HCT116 (cell line): ENCODE measurements at places on chromosomes 11 and 22. TPM values are rescaled to one million over a fixed set of nuclear protein-coding genes. Genes with fewer than 3 reads are reported as not detected.

GRCh38 chr11:11279956-11280689, 72.9 kb downstream of the CSNK2A3 start:
- no peak for DNase-seq
- H3K36me3 ChIP-seq = no peaks in the 10 kb centered on the region
- H3K4me1 ChIP-seq = no peaks in the 10 kb centered on the region
- no peaks in the 10 kb centered on the region for H3K27me3 ChIP-seq
- no peak overlapping the region for H3K4me3 ChIP-seq

DNA sequence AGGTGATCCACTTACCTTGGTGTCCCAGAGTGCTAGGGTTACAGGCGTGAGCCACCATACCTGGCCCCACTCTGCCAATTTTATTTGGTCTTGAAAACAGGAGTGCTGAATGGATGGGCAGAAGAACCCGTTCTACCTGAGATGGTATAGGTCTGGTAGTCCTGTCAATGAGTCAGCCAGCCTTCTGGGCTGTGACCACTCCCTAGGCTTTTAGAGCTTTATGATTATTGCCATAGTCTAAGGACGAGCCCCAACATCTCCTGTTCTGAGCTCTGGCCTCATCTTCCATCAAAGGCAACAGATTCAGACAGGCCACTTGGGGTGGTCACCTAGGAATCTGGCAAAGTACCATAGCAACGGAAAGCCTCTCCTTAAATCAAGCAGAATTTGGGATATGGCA, 11.5 kb downstream of the ZDHHC5 start:
- peaks cover 37% of the 10 kb centered on the region for H3K36me3 ChIP-seq
- H3K4me3 ChIP-seq = no peak overlapping the region
- H3K27me3 ChIP-seq = no peaks in the 10 kb centered on the region

USH1C gene
- 13.4 TPM for total RNA-seq

GRCh38 chr11:61413496-61413895, 16.3 kb downstream of the CPSF7 start:
- no peak overlapping the region for H3K4me3 ChIP-seq
- no peaks in the 10 kb centered on the region for H3K4me1 ChIP-seq
- no peaks in the 10 kb centered on the region for H3K27me3 ChIP-seq
- DNase-seq = no peak
- peaks cover 72% of the 10 kb centered on the region for H3K36me3 ChIP-seq

GRCh38 chr22:27685515-27685914, 116.0 kb downstream of the MN1 start:
- no peak overlapping the region for H3K4me3 ChIP-seq
- no peaks in the 10 kb centered on the region for H3K36me3 ChIP-seq
- no peak overlapping the region for H3K27ac ChIP-seq
- peaks cover 17% of the 10 kb centered on the region for H3K4me1 ChIP-seq
- DNase-seq = no peak

B3GAT1 gene
- not detected for total RNA-seq

NXPE2 gene
- not detected for total RNA-seq

GRCh38 chr11:126393143-126393542, 37.7 kb downstream of the ST3GAL4 start:
- H3K36me3 ChIP-seq = no peaks in the 10 kb centered on the region
- DNase-seq = no peak
- H3K27me3 ChIP-seq = no peaks in the 10 kb centered on the region
- no peaks in the 10 kb centered on the region for H3K4me1 ChIP-seq

DNA sequence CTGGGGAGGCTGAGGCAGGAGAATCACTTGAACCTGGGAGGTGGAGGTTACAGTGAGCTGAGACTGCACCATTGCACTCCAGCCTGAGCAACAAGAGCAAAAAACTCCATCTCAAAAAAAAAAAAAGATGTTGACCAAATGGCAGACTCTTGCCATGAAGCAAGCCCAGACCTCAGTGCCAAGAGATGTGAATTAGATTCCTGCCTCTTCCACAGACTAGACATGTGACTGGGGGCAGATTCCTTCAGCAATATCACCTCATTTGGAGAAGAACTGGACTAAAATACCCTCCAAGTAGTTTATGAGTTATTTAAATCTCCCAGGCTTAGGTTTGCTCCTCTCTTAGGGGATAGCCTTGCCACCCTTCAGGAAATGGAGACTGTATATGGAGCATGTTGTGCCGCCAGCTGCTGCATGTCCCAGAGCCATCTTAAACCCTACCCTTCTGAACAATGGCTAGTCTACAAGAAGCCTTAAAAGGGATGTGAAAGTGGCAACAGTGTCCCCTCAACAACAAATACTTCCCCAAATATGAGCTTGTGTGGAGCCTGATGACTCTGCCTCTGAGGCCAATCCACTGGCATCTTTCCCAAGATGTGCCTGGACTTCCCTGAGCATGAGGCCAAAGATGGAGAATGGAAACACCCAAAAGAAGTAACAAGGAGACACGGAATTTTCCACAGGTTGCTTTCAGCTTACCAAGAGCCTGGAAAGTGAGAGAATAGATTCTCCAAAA, 763 bp upstream of the MS4A7 start:
- H3K36me3 ChIP-seq = no peaks in the 10 kb centered on the region
- H3K4me1 ChIP-seq = no peaks in the 10 kb centered on the region
- no peak overlapping the region for H3K27ac ChIP-seq
- H3K4me3 ChIP-seq = no peak overlapping the region
- H3K27me3 ChIP-seq = no peaks in the 10 kb centered on the region

BACE1-AS gene
- total RNA-seq = 10.2 TPM

GRCh38 chr11:97048481-97048880, 658.7 kb downstream of the JRKL start:
- no peaks in the 10 kb centered on the region for H3K4me1 ChIP-seq
- no peak overlapping the region for H3K27ac ChIP-seq
- H3K27me3 ChIP-seq = no peaks in the 10 kb centered on the region
- no peak for DNase-seq
- no peak overlapping the region for H3K4me3 ChIP-seq
- no peaks in the 10 kb centered on the region for H3K36me3 ChIP-seq

- no peaks in the 10 kb centered on the region for H3K27me3 ChIP-seq
- H3K4me1 ChIP-seq = no peaks in the 10 kb centered on the region
- no peak for DNase-seq
- no peaks in the 10 kb centered on the region for H3K36me3 ChIP-seq
- H3K27ac ChIP-seq = no peak overlapping the region
Observed at GRCh38 chr11:96664110-96664509, 274.3 kb downstream of the JRKL start.

PRG3 gene
- not detected for total RNA-seq

DNA sequence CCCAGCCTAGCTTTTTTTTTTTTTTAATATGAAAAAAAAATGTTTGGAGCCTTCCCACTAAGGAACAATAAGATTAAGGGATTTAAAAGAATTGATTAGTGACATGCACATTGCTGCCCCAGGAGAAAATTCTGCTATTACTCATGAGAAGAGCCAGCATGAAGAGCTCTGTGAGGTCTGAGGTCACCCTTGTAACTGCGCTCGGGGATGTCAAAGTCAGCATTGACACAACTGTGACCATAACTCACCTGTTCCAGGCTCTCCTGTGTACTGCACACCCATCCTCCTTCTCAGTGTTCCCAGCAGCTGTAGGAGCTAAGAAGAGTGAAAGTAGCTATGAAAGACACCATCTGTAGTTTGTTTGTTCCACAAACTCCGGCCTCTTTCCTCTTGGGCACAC, 109.8 kb upstream of the FGF3 start:
- no peaks in the 10 kb centered on the region for H3K4me1 ChIP-seq
- H3K27ac ChIP-seq = no peak overlapping the region
- no peaks in the 10 kb centered on the region for H3K36me3 ChIP-seq
- no peak for DNase-seq
- H3K27me3 ChIP-seq = no peaks in the 10 kb centered on the region
- no peak overlapping the region for H3K4me3 ChIP-seq

FAT3 gene
- total RNA-seq = 0.02 TPM

DNA sequence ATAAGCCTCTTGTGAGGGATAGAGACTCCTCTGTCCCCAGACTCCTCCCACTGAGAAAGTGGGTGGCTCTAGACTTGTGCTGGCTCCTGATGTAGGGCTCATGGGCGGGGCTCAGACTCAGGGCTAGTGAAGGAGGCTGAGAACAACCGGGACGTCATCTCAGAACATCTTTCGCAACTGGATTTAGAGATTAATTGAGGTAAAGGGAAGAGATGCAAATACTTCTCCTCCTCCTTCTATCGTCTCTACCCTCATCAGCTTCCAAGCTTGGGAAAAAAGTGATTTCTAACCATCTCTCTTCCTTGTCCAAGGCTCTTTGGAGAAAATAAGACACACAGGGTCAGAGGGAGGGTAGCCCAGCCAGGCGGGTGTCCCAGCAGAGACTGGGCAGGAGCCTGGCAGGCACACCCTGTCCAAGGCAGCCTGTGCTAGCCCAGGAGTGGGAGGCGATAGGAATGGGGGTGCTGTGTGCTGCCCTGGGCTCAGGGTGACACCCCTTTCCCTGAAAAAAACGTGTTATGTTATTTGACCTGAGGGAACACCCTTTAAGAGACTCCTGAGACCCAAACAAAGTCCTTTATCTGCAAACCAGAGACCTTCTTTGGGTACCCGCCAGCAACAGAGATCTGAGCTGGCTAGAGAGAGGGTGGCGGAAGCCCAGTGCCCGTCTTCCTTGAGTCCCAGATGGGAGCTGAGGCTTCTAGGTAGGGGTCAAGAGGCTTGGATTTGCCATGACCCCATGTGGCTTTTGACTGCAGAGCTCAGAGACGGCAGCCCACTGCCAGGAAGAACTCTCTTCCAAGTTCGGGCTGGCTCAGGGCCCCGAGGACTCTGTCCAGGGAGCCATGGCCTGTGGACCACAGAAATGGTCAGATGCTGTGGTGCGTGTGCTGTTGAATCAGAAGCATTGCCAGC, 160.9 kb downstream of the ADAMTS15 start:
- H3K27me3 ChIP-seq = peaks cover 14% of the 10 kb centered on the region; the same call in 1 of the 2 replicates
- H3K4me1 ChIP-seq = peaks cover 9% of the 10 kb centered on the region; the same call in 1 of the 2 replicates
- no peak for DNase-seq

CXCR5 gene
- total RNA-seq = not detected

FOSL1 gene
- total RNA-seq = 125 TPM

GRCh38 chr22:27876684-27877083, 42.4 kb downstream of the PITPNB start:
- no peak overlapping the region for H3K27ac ChIP-seq
- DNase-seq = no peak
- H3K27me3 ChIP-seq = no peaks in the 10 kb centered on the region
- no peak overlapping the region for H3K4me3 ChIP-seq

DNA sequence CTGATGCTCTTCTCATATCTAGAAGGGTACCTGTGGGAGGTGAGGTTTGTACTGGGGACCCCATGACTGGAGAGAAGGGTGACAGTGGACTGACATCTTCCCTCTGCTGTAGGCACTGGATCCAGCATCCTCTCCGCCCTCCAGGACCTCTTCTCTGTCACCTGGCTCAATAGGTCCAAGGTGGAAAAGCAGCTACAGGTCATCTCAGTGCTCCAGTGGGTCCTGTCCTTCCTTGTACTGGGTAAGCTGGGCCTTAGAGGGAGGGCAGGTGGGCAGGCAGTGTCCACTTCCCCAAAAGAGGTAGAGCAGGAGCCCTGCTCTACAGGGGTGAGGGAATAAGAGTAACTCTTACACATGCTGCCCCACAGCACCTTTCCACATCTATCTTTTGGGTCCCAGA, 15.9 kb downstream of the DGAT2 start:
- peaks cover 7% of the 10 kb centered on the region; the same call in 1 of the 2 replicates for H3K4me1 ChIP-seq
- no peak overlapping the region for H3K4me3 ChIP-seq
- no peaks in the 10 kb centered on the region for H3K36me3 ChIP-seq
- no peak for DNase-seq
- H3K27ac ChIP-seq = no peak overlapping the region
